Right renal cortex interstitium (tissue), 3 donors: ENCODE measurements at places on chromosomes 3 and 15.

GRCh38 chr15:29859973-29860715, 37.9 kb upstream of the TJP1 start:
- no peak for DNase-seq

DNA sequence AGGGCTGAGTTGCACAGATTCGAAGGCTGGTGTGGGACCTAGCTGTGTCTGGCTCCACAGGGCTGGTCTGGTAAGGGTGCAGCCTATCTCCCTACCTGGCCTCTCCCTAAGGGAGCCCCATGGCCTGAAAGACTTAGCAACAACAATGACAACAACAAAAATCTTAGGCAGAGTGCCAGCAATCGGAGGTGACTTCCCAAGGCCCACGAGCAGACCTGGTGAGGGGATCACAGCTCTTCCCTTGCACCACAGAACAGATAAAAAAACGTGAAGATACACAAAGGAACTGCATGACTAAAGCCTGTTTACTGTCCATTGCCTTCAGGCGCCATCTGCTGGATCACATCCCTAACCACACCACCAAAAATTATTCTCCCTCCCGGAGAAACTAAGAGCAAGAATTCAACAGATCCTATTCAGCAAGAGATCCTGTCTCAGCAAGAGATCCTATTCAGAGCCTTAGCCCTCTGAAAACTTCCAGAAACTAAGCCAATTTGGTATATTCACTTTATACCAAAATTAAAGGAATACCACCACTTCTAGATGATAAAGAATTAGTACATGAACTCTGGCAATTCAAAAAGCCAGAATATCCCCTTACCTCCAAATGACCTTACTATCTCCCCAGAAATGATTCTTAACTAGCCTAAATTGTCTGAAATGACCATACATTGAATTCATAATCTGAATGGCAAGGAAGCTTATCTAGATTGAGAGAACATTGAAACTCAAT, 24.1 kb upstream of the OR5K4 start:
- DNase-seq, result no peak

GRCh38 chr3:62604298-62604697, 230.9 kb upstream of the FEZF2 start:
- no peak for DNase-seq

DNA sequence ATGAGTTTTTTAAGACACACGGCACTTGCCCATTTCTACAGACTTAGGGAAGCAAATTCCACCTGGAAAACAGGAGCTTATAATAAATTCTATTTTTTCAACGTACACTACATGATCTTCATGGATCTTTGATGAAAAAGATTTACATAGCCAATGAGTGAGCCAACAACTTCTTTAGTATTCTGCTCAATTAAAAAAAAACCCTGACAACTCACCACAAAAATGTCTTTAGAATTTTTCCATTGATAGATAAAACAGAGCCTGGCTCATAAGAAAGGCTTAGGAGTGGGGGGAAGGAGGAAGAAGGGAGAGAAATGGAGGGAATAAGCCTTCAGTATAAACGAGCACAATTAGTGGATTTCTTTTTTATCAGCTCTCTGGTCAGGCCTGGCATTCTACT, 126.7 kb downstream of the ATP10A start:
- DNase-seq, result no peak

DNA sequence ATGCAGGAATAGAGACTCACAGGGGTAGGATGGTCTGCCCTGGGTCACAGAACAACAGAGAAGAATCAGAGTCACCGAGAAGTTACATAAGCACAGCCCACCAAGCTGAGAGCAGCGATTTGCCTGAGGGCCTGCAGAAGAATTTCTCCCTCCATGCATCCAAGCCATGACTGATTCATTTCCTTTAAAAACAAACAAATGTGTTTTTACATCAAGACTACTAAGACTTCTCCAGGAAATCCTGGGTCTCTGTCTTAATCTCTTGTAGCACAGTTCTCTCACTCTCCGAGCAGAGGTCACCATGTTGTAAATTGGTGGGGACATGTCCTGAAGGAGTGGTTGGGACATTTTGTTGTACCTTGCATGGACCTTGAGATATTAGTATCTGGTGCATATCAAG, 159.8 kb downstream of the THSD4 start:
- DNase-seq, result no peak

DNA sequence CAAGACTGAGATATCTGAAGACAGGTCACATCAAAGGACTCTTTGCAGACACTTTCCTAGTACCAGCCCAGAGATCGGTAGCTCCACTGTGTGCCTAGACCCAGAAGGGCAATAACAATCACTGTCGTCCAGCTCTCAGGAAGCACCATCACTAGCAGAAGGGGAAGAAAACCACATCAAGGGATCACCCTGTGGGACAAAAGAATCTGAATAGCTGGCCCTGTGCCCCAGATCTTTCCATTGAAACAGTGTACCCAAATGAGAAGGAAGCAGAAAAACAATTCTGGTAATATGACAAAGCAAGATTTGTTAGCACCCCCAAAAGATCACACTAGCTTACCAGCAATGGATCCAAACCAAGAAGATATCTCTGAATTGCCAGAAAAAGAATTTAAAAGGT, 404.4 kb upstream of the NECTIN3 start:
- no peak for DNase-seq

DNA sequence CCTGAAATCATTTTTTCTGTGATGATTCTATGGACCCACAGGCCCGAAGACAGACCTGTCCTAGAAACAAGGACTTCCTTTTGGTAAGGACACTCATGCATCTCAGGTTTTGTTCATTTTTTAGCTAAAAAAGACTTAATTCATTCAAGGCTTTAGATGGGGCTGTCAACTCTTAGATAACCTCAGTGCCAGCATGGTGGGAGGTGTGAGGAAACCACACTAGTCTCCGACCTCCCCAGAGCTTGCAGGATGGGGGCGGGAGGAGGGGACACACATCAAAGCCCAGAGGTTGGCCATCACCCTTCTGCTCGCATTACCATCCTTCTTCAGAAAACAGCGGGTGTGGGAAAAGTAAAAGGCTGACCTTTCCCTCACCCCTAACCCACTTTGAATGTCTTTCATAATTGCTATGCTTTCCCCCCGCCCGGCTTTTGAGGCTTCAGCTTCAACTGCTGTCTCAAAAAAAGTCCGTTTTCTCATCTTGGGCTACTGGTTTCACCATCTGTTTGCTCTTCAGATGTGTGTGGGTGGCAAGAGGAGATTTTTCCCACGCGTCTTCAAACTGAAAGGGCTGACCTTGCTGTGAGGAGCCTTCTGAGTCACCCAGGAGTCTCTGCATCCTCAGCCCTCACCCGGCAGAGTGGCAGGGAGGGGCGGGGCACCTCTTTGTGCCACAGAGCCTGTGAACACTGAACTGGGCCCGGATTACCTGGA, 27.6 kb upstream of the CXCR6 start:
- no peak for DNase-seq

DNA sequence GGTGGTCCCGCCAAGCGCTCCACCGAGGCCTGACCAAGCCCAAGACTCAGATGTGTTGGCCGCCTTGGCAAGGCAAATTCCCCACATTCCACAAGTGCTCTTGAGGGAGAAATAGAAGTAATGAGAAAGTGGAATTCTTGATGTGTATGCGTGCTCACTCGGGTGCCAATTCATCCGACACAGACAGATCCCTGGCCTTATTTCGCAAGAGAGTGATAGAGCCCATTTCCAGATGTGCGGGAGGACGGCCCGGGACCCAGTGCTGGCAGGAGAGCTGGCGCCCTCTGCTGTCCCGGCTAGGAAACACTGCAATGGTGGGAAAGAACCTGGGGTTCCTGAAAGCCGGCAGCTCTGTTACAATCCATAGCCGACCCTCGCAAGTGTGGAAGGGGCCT, 76.0 kb downstream of the HMG20A start:
- no peak for DNase-seq

DNA sequence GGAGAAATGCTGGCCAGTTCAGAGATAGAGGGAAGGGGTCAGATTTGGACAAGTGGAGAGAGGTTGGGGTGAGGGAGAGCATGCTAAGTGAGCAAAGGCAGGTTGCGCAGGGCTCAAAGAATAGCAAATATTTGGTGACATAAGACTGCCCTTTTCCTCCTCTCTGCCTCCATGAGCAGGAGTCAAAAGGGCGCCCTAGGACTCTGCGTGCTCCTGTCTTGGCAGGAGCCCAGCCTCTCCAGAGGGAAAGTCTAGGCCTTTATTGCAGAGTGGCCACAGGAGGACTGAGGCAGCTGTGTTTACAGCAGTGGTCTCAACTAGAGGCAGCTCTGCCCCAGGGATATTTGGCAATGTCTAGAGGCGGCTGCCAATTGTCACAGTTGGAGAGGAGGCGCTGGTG, 165.6 kb downstream of the FAM43A start:
- no peak for DNase-seq

GRCh38 chr3:119034256-119035013, at the start of gene IGSF11:
Gene IGSF11, minus strand, starts transcription at chr3:119034846. Its CDS starts 264 bp downstream, at chr3:119034582.
- DNase-seq, result peak; percentile 66

DNA sequence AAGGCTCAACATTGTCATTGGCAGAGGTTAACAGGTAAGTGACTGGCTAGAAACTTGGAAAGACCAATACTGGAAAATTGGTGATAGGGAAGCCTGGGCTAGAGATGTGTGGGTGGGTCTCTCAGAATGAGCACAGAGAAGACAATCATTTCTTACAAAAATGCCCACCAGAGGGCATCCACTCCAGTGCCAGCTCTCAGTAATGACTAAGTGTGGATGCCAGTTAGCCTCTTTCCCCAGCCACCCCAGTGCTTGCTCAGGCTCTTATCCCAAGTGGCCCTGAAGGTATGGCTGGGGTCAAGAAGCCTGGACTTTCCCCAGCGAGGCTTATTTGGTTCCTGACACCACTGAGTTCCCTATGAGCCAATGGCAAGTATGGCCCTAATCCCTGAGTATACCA, 115.9 kb upstream of the ST8SIA2 start:
- peak; percentile 7 for DNase-seq

DNA sequence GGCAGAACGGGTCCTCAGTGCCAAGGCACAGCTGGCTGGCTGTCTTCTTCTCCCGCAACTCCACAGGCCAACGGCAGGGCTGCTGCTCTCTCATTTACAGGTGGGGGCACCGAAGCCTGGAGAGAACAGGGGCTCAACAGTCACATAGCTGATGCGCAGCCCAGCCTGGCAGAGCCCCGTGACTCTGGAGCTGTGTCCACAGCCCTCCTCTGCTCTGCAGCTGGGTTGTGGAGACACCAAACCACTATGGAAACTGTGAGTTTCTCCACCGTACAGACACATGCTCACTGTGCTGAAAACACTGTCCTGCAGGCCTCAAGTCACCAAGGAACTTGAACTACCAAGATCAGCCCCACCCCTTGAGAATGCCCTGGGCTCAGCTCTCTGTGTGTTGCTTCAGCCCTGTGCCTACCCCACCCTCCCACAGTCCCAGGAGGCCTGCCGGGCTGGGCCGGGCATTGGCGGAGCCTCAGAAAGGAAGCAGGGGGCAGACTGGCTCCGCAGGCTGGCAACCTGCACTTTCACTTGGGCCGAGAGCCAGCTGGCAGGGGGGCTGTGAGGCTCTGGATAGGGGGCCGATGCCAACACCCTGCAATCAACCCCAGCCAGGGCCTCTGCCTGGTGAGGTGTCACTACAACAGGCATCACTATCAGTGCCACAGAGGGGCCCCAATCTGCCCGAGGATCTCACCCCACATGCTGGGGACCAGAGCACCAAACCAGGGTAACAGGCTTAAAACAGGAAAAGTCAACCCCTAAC, 113.7 kb upstream of the RPL32 start:
- no peak for DNase-seq

- DNase-seq, result no peak
Observed at GRCh38 chr3:171892457-171892856, 49.3 kb downstream of the TMEM212 start.

- no peak for DNase-seq
Observed at GRCh38 chr15:44231842-44232241, 36.8 kb upstream of the FRMD5 start.

DNA sequence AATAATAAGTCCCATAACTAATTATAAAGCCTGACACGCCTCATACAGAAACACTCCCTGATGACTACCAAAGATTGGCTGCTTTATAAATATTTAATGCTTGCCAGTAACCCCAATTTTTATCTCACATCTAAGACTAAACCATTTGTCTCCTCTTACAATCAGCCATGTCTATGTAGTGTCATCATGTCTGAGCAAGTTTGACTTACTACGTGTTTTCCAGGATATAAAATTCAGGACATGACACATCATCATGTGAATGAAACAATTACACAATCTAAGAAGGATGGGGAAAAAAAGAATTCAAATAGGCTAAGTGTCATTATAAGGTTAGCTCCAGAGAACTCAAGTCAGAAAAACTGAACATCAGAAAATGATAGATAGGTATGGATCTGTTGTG, 208.7 kb downstream of the MECOM start:
- no peak for DNase-seq

DNA sequence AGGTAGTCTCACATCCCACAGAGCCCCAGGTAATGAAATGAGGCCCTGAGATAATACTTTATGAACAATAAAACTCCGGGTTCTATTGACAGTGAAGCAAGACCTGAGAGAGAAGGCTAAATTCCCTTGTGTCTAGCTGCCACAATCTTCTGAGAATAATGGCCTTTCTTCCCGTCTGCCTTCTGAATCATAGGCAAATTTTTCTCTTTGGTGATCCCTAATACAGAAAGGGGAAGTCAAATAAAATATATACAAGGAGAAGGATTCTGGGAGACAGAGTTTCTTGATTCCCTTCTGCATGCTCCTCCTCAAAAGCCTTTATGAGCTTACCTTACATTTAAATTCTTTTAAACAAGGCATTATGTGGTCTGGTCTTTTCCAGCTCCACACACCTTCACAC, 29.9 kb upstream of the CCR2 start:
- no peak for DNase-seq

DNA sequence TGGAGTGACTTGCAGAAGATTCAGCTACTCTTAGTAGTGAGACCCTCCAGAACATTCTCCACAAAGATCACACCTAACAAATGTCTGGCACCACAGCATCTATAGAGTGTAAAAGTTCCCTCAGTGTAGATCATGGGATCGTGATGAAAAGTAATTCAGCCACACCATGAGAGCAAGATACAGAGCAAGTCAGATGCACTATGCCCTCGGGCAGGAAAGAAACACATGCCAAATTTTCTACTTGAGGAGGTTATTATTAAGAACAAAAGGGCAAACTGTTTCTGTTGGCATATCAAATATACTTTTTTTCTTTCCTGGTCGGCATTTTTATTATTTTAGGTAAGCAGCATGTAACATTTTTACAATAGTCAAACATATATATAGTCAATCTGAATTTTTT, 44.8 kb upstream of the SNTN start:
- DNase-seq, result no peak

- no peak for DNase-seq
Observed at GRCh38 chr3:185758912-185759311, 65.9 kb downstream of the IGF2BP2 start.

- DNase-seq, result no peak
Observed at GRCh38 chr3:54928046-54928770, at the start of gene LRTM1. Gene LRTM1, minus strand, starts transcription at chr3:54928059. Its CDS starts 148 bp downstream, at chr3:54927911.

DNA sequence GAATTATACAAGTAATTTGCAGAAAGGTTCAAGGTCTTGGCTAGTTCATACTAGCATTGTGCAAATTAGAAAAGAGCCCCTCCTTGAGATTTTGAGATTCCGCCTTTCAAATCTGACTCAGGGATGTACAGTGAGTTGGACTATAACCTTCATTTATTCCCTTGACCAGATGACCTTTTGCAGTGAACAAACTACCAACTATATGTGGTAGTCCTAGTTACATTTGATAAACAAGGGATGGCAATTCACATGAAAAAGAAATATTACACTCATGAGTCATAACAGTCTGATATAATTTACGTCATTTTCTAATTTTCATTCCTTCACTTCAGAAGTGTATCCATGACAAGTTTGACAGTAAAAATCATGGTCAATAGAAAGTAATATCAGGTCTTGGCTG, 860.4 kb downstream of the ROBO1 start:
- DNase-seq, result no peak

- DNase-seq, result no peak
Observed at GRCh38 chr15:56047354-56047753, 53.9 kb upstream of the NEDD4 start.
